Stimulated activated CD8-positive, alpha-beta memory T cell treated with anti-CD3 and anti-CD28 coated beads, Interleukin-7, amount 100 ng/mL, for 4 hours (primary cell): ENCODE measurements at places on chromosomes 4 and X.

DNA sequence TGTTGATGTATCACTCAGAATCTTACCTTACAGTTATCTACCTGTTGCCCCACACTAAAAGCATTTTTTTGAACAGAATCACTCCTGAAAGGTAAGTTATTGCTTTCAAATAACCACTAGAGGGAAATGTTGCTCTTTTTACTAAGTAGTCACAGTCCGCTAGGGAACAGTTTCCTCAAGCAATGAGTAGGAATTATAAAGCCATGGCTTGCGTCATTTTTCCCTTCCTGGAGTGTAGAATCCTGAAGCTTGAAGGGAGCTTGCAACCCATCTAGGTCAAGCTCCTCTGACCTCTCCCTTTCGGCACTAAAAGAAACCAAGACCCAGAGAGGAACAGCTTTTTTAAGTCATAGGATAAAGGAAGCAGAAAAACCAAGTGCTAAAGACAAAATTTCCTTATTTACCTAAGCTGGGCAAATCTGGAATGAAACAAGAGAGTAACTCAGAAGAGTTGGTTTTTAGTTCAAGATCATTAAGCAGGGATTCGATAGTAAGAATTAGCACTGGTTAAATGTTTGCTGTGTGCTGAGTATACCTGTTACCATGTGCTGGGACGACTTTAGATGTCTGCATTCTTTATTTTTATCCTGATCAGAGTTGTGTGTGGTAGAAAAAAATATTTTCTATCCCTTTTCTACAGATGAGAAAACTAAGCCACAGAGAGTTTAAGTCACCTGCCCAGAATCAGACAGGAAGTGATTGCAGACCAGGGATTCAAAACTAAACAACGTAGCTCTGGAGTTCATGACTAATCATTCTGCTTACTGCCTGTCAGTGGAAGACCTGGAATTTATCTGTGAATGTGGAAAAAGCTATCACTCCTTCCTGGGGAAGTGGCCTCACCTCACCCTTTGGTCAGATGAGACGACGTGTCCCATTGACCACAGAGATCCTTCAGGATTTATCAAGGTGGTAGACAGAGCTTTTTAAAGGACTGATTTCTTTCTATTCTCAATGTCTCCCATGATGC is 631.5 kb downstream of the RAB28 start:
- no peak for DNase-seq

GRCh38 chr4:185068837-185069236 is 50.5 kb downstream of the HELT start:
- DNase-seq: no peak

DNA sequence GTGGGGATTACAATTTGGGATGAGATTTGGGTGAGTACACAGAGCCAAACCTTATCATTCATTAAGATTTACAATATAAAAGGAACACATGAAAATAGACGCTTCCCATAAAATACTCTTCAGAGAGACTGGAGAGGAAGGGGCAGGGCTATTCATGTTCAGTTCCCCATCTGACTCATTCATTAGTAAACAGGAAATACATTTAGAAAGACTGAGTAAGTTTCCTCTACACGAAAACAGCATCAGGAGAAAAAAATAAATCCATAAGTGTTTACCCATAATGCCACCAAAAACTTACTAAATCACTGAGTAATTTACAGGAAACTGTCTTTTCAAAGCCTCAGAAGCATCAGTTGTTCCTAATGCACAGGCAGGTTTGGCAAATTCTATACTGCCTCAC is 255.4 kb upstream of the CXorf51A start:
- no peak for DNase-seq

DNA sequence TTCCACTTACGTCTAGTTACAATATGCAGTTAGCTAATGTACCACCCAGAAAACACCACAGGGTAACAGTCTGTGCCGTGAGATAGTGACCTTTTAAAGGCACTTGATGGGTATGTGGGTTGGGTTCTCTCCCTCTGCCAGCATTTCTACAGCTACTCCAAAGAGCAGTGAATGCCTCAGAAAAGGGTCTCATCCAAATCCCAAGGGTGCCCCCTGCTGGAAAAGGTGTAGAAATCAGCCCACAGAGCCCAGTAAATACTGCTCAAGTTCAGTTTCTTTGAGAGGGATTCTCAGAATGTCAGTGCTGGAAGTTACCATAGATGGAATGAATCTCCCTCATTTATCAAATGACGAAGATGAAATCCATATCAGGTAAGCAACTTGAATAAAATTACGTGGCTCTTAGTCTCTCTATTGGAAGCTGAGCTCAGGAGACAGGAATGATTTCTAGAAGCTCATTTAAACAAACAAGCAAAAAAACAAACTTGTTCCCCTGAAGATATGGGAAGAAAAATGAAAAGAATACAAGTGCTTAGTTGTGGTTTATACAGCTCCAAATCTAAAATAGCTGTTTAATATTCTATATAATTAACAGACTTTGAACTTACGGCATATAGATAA is 9.5 kb downstream of the RNF175 start:
- peak; percentile 15 for DNase-seq

DNA sequence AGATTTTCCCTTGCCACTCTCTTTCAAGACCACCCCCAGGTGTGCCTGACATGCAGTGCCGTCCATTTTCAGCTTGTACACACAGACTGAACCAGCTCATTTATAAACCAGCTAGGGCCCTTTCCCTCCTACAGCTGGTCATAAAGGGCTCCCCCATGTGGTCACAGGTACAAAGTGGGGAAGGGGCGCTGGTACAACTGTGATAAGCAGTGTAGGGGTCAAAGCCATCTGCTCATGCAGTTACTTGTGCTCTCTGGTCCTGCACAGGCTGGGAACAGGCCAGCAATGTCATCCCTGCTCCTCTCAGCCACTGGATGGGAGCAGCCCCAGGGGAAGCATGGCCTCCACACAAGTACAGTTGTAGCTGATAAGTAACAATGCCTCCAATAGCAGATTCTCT is 20.6 kb downstream of the GABRQ start:
- DNase-seq: no peak

DNA sequence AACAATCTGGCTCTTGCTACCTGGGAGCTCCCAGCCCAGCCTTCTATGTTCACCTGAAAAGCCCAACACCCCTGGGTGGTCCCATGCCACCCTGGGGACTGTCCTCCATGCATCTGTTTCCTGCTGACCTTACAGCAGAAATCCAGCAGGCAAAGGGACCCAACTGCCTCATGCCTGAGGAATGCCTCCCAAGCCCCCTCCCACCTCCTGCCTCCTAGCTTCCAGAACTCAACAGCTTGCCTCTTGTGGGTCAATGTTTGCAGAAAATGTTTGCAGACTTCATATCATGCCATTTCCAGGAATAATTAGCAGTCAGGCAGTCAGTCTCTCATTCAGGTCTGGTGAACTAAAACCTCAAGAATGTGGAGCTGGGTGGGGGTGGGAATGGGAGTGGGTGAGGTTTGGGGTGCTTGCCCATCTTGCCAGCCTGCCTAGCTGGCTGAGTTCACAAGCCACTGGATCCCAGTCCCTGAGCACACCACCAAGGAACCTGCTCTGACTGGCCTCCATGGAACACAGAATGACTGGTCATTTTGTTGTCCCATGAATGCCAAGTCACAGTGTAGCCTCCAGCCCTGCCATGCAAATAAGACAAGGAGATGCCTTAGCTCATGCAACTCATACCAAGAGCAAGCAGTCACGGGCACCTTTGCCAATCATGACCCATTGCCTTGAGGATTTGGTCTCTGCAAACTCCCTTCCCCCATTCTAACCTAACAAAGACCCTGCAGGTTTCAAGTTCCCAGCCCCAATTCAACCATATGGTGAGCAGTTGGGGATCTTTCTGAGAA is 12.1 kb upstream of the PLAC1 start:
- no peak for DNase-seq

- DNase-seq: no peak
These were observed 82.8 kb downstream of the USP46 start for GRCh38 chr4:52576326-52576725.

- no peak for DNase-seq
These were observed 56.8 kb downstream of the CXCL13 start for GRCh38 chr4:77662396-77662795.

DNA sequence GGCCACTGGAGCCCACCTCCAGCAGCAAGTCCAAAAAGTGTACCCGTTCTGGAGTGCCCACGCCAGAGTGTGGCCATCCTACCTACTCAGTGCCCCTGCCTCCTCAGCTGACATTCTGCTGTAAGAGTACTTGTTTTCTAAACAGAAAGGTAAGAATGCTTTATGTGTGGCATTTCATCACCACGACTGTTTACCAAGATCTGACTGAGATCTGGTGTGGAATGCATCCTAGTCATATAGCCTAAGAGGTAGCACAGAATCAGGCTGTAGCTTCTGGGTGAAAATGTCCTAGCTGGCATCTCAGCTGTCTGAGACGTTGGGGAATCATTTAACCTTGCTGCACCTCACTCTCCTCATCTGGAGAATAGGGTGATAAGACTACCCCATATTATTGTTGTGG is 638.7 kb upstream of the TENM3 start:
- no peak for DNase-seq

DNA sequence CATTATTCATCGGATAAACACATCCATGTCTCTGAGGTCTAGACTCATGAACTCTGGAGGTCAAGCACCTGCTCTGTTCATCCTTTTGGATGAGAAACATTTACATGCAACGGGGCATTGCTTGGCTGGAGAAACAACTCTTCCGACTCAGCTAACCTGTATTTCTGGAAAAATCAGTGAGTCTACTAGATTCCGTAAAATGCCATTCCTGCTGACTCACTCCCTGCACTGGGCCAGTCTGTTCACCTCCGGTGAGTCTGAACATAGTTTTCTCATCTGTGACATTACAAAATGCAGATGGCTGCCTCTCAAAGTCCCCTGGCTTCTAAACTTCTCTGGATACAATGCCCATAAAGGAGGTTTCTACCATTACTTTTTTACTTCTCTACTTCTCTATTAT is 185.7 kb upstream of the HS3ST1 start:
- no peak for DNase-seq

DNA sequence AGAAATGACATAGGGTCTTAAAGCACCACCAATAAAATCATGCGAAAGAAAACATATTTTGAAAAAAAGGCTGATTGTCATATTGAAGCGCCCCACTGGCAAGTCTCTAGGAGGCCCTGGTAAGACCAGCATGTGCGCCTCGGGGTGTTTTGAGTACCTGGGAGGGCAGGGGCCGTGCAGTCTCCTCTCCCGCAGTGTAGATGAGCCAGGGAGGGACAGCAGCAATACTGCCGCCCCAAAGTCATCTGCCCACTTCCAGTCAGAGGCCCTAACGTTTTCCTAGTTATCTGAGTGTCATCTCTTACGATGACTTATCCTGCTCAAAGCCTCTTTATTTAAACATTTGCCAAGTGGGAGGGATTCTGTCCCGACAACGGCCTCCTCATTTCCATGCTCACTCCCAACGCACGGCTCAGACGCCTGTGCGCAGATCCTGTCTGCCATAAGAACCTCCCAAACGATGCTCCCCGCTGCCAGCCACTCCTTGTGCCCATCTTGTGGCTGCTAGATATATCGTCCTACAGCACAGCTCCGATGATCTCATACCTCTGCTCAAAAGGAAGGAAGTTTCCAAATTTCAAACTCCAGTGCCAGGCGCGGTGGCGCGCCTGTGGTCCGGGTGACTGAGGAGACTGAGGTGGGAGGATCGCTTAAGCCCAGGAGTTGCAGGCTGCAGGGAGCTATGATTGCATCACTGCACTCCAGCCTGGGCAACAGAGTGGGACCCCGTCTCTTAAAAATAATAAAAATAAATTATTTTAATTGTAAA is 17.2 kb upstream of the SCRG1 start:
- DNase-seq: no peak

GRCh38 chr4:60656171-60656570 is 544.0 kb upstream of the ADGRL3 start:
- DNase-seq: no peak

- no peak for DNase-seq
These were observed 217.2 kb upstream of the BOD1L1 start for GRCh38 chr4:13844740-13845139.

DNA sequence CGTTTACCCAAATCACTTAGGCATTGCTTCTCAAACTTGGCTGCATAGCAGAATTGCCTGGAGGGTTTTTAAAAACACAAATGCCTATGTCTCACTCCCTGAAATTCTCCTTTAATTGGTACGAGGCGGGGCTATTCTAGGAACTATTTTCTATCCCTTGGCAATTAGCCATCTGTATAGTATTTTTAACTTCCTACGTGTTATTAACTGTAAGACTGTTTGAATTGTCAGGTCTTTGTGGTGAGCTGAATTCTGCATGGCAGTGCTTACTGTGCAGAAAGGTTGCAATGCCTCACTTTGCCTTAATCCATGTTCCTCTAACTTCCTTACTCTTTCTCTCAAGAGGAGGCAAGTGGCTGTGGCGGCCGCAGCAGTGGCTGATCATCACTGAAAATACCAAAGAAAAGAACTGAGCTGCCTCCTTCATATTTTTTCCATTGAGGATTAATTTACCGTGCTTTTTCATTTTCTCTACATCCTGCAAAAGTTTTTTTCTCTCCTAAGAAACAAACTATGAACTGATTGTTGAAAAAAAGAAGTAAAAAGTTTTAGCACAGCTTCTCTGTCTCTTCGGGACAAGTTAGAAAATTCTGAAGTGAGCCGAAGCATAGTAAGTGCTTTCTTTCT is at the start of gene SHROOM3:
Gene SHROOM3 (plus strand): TSS at position 329 of the 627 bp plus-strand sequence. CDS start 824 bp downstream, outside the sequence.
- DNase-seq: no peak

- DNase-seq: no peak
These were observed 74.4 kb upstream of the PLAC1 start for GRCh38 chrX:134732676-134733075.

GRCh38 chr4:112234952-112235609 is 3.5 kb downstream of the AP1AR start:
- peak; percentile 31 for DNase-seq

DNA sequence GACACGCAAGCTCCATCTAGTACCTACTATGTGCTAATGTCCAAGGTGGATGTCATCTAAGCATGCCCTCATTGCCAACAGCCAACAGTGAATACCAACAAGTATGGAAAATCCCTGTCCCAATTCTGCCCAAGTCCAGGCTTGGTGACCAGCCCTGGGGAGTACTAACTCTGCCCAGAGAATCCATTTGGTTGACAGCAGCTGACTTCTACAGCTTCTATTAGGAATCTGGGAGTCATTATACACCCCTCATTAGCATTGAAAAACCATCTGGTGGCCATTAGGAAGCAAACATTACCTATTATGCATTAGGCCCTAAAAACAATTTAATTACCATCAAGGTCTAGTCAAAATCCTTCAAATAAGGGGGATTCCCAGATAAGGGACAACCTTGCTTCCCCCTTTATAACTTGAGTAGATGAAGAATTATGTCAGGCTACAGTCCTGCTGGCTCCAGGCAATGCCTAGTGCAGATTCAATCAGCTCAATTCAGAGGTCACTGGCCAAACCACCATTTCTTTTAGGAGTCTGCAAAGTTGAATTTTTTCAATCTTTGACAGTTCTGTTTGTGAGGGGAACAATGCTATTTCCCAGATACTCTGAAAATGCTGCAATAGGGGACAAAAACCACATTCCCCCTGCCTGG is 228.0 kb upstream of the LDB2 start:
- no peak for DNase-seq
